ENCODE measurements at places on chromosomes 3 and 15.

DNA sequence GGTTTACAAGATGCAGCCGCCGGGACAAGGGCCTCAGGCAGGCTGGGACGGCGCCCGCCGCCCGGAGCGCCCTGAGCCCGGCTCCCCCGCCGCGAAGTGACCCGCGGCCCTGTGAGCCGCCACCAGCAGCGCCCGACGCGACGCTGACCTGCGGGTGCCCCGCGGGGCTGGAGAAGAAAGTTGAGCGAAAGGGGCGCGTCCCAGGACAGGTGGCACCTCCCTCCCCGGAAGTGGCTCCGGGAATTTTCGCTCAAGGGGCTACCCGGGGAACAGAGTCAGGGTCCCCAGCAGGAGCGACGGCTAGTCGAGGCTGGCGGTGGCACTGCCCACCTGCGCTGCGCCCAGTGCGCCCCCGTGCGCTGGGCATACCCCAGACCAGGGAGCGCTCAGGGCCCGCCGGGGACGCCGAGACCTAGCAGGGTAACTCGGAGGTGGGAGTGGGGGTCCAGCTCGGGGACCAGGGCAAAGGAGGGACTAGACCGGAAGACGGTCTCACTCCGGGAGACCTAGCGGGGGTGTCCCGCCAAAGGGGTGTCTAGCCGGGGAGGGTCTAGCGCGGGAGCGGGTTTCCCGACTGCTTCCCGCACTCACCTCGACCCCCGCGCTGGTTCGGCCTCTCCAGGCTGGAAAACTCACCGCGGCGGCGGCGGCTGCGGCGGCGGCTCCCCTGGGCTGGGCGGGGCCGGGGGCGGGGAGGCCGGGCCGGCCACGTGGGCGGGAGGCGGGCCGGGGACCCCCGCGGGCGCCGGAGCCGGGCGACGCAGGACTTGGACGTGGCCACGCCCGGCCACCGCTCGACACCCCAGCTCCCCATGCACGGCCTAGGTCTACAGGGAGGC lies 18.4 kb downstream of the SPATA12 start:
- DNase-seq: peak; percentile 27

GRCh38 chr3:84977021-84977420 lies 18.2 kb downstream of the CADM2 start:
- DNase-seq: no peak

- no peak for DNase-seq
Measured at GRCh38 chr3:177429771-177430170, 232.5 kb upstream of the TBL1XR1 start.

DNA sequence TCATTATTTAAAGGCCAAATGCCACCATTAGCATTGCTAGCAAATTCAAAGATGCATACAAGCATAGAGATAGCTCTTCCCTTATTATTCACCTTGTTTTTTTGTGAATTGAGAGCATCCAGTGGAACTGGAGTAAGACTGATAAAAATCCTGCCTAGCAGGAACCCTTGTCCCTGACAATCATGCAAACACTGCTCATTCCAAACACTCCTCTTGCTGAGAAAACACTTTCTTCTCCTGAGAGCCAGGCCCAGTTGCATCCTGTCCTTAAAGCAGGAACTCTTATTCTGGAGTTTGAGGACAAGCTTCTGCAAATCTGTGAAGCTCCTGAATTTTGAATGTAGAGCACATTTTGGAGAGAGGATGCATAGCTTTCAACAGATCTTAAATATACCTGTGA lies 49.3 kb upstream of the KCNMB2 start:
- no peak for DNase-seq

- no peak for DNase-seq
Measured at GRCh38 chr15:27701014-27701413, 398.1 kb downstream of the OCA2 start.
